GM23338 (cell line): ENCODE measurements at places on chromosomes 16 and 17. TPM values are rescaled to one million over a fixed set of nuclear protein-coding genes. Genes with fewer than 3 reads are reported as not detected.

- H3K4me3 ChIP-seq = no peak overlapping the region
- H3K36me3 ChIP-seq = no peaks in the 10 kb centered on the region
- H3K27ac ChIP-seq = no peak overlapping the region
- no peaks in the 10 kb centered on the region for H3K27me3 ChIP-seq
- DNase-seq = peak; percentile 74
- H3K4me1 ChIP-seq = no peaks in the 10 kb centered on the region
These were observed 197.3 kb upstream of the SDK2 start for GRCh38 chr17:73841431-73842060.

DNA sequence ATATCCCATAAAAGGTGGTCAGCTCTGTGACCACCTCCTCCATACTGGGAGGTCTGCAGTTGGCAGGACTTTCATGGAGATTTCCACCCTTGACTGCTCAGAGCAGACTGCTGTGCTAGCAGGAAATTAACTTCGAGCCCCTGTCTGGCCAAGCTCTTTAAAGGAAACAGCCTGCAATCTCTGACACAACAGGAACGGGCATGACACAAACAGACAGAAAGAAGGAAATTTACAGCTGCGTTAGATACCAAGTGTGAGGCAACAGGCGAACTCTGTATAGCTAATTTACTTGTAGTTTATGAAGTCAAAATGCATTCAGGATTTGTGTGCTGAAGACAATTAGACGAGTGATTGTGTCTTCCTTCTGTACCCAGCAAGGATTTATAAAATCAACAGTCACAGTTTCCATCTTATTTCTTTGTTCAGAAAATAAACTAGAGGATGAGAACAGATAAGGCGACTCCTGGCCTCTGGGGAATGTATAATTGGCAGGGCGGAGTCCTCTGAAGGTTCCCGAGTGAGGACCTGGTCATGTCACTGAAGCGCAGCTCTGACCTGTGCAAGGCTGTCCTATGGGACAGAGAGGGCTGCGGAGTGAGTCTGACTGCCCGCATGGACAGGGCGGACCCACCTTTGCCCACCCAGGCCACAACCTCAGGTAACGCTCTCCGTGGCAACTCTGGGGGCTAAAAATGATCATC, 16.1 kb downstream of the WIPI1 start:
- DNase-seq = no peak
- H3K4me1 ChIP-seq = no peaks in the 10 kb centered on the region
- H3K27me3 ChIP-seq = no peaks in the 10 kb centered on the region
- H3K27ac ChIP-seq = no peak overlapping the region
- H3K4me3 ChIP-seq = no peak overlapping the region

GRCh38 chr17:8005357-8005756, 2.9 kb downstream of the GUCY2D start:
- DNase-seq = no peak
- peaks cover 59% of the 10 kb centered on the region for H3K27me3 ChIP-seq
- no peak overlapping the region for H3K4me3 ChIP-seq
- no peak overlapping the region for H3K27ac ChIP-seq
- H3K36me3 ChIP-seq = no peaks in the 10 kb centered on the region
- peaks cover 7% of the 10 kb centered on the region; the same call in 1 of the 2 replicates for H3K4me1 ChIP-seq

DNAH3 gene
- 0.70 and 1.0 TPM in 2 replicates for polyA plus RNA-seq

AIPL1 gene
- 0.24 and 0.30 TPM in 2 replicates for polyA plus RNA-seq

DNA sequence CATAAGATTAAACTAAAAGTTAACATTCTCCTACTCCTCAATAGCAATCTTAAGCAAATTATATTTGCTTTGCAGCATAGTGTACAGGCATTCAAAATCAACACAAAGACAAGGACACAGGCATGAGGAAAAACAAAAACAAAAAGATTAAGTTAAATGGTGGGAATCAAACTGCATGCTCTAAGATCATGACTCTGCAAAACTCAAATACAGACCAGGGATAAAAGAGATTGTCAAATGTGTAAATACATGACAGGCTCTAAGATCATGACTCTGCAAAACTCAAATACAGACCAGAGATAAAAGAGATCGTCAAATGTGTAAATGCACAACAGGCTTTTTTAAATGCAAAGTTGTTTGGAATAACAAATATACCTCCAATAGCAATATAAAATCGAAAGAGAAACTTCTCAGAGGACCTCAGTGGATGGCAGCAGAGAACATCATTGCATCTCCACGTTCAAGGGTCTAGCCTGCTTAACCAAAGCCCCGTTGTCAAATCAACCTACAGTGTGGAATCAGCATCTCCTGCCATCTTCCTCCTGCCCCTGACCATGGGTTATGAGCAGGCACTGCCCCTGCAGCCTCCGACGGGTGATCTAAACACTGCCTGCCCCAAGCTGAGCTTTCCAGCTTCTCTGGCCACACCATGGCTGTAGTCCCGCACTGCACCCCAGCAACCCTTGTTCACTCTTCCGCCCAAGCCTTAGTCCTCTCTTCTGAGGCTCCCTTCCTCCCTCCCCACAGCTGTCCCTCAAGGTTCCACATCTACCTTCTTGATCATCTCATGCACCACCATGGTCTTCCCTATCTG, 446.1 kb downstream of the SOX9 start:
- no peak overlapping the region for H3K27ac ChIP-seq
- H3K4me3 ChIP-seq = no peak overlapping the region
- H3K27me3 ChIP-seq = no peaks in the 10 kb centered on the region

DNA sequence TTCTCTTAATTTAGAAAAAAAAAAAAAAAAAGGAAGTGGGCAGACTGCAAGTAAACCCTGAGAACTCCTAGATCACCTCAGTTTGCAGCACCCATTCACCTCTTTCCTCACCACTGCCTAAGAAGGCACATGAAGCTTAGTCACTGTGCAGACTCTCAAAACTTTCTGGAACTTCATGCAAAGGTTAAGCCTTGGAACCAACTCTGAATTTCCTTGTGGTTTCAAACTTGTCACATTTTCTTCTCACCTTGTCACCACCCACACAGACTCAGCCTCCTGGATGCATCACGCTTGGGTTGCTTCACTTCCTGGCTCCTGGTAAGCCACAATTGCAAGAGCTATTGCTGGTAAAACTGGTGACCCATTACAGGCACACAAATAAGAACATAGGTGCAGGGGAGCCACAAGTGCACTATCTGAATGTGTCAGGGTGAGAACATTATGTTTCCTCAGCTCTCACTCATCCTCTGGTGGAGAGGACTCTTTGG, 15.0 kb upstream of the CPD start:
- H3K4me3 ChIP-seq = no peak overlapping the region
- no peaks in the 10 kb centered on the region; the same call in 1 of the 2 replicates for H3K36me3 ChIP-seq
- no peak for DNase-seq
- H3K27me3 ChIP-seq = no peaks in the 10 kb centered on the region
- H3K27ac ChIP-seq = no peak overlapping the region

GRCh38 chr16:75928295-75928694, 202.0 kb upstream of the CPHXL start:
- H3K4me1 ChIP-seq = no peaks in the 10 kb centered on the region
- H3K27ac ChIP-seq = no peak overlapping the region
- peaks cover 100% of the 10 kb centered on the region for H3K27me3 ChIP-seq
- no peak for DNase-seq
- no peaks in the 10 kb centered on the region for H3K36me3 ChIP-seq

DNA sequence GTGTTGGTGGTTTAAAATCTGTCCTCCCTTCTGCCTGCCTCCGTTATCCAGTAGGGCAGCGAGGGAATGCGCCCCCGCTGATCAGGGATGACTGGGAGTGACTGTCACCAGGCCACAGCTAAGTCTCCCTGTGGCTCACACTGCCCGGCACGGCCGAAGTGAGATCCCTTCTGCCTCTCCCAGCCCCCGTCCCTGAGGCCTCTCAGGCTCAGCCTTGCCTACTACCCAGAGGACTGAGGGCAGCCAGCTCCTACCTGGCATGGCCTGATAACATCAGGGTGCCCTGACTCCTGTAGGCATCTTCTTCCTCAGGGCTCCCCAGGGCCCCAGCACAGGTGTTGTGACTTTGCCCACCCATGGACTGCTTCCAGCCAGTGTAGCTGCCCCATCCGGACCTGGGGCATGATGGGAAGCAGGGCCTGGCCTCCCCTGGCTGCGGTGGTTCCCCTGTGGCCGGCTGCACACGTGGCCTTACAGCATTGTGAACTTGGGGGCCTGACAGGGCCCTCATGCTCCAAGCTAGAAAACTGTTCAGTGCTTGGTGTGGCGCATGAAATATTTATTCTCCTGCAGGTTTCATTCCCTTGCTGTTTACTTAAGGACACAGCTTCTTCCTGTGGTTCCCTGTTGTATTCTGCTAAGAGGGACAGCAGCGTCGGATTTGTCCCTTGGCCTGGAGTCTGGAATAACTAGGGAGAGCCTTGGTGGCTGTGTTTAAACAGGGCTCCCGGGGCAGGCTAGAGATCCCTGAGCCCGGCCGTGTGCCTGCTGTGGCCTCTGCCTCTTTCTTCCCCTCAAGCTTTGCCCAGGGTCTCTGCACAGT, 30.0 kb downstream of the GINS2 start:
- H3K27me3 ChIP-seq = no peaks in the 10 kb centered on the region
- no peak for DNase-seq
- peak overlapping the region; percentile 76; the same call in 1 of the 2 replicates for H3K27ac ChIP-seq
- no peaks in the 10 kb centered on the region for H3K4me1 ChIP-seq
- peaks cover 20% of the 10 kb centered on the region; the same call in 1 of the 2 replicates for H3K36me3 ChIP-seq

GRCh38 chr17:43875476-43876147, 28.6 kb downstream of the CD300LG start:
- no peaks in the 10 kb centered on the region for H3K36me3 ChIP-seq
- no peak for DNase-seq
- peaks cover 8% of the 10 kb centered on the region; the same call in 1 of the 2 replicates for H3K4me1 ChIP-seq
- no peak overlapping the region for H3K27ac ChIP-seq
- H3K27me3 ChIP-seq = no peaks in the 10 kb centered on the region

KRT28 gene
- polyA plus RNA-seq = not detected in 2 replicates

DNA sequence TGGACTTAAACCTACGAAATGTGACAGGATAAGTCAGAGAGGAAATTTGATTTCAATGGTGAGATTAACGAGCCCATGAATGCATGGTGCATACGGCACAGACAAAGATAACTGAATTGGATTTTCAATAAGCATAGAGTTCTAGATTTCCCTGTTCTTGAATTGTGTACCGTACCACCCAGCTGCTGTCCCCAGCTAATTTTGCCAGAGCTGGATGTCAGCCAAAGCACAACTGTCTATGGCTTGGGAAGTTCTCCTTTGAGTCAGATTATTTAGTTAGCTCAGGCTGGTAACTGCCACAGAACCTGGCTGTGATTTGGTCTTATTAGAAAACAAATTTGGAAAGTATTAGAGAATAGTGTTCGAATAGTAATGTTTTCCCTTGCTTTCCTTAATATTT, 143.1 kb downstream of the CDH13 start:
- H3K4me3 ChIP-seq = no peak overlapping the region
- no peaks in the 10 kb centered on the region for H3K4me1 ChIP-seq
- no peak for DNase-seq
- H3K27ac ChIP-seq = no peak overlapping the region
- no peaks in the 10 kb centered on the region for H3K27me3 ChIP-seq

GRCh38 chr16:12096157-12096777, 119.7 kb downstream of the SNX29 start:
- H3K4me3 ChIP-seq = no peak overlapping the region
- no peak overlapping the region for H3K27ac ChIP-seq
- no peak for DNase-seq
- H3K36me3 ChIP-seq = no peaks in the 10 kb centered on the region

DNA sequence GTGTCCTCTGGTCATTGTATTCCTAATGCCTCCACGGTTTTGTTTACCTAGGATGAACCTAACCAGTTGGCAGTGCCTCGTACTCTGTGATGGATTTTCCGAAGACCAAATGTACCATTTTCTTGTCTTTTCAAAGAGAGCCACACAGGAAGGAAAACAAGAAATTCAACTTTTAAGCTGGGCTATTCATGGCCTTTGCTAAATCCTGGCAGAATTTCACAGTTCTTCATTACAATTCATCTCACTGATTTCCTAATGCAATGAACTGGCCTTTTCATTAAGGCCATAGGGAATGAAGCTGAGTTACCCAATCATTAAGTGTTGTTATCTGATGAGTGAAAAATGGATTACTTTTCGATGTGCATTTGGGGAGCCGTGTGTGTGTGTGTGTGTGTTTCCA, 7.9 kb upstream of the KCNJ16 start:
- H3K36me3 ChIP-seq = no peaks in the 10 kb centered on the region
- no peak for DNase-seq
- peaks cover 11% of the 10 kb centered on the region; the same call in 1 of the 2 replicates for H3K4me1 ChIP-seq
- no peak overlapping the region for H3K27ac ChIP-seq
- H3K27me3 ChIP-seq = no peaks in the 10 kb centered on the region

- no peak overlapping the region for H3K27ac ChIP-seq
- H3K27me3 ChIP-seq = peaks cover 18% of the 10 kb centered on the region
- DNase-seq = peak; percentile 65
- H3K36me3 ChIP-seq = no peaks in the 10 kb centered on the region
- peaks cover 42% of the 10 kb centered on the region for H3K4me1 ChIP-seq
These were observed 1.3 kb downstream of the AKAP1 start for GRCh38 chr17:57086069-57086930.

DNA sequence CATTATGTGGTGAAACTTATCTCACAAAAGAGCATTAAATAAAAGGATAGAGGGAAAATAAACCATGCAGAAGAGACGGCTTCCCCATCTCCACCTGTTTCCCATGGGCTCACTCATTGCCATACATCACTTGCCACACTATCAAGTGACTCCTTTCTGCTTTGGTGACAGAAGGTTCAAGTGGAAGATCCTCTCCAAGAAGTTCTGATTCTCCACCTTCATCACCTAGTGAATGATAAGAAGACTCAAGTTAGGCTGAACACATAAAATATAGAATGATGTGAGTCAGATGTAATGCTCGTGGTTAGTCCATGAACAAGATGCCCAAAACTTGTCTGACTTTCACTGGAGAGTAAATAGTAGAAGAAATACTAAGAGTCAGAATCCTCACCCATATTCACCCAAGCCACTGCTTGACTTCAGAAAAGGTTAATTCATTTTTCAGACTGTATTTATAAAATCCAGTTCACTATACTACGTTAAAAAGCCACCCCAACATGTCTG, 100.1 kb upstream of the TOB1 start:
- no peaks in the 10 kb centered on the region for H3K27me3 ChIP-seq
- no peak for DNase-seq
- peaks cover 10% of the 10 kb centered on the region; the same call in 1 of the 2 replicates for H3K36me3 ChIP-seq
- no peaks in the 10 kb centered on the region for H3K4me1 ChIP-seq
- no peak overlapping the region for H3K27ac ChIP-seq

- no peak overlapping the region for H3K4me3 ChIP-seq
- no peak overlapping the region for H3K27ac ChIP-seq
- no peaks in the 10 kb centered on the region for H3K36me3 ChIP-seq
- no peaks in the 10 kb centered on the region for H3K27me3 ChIP-seq
- no peaks in the 10 kb centered on the region for H3K4me1 ChIP-seq
These were observed 948.1 kb downstream of the KCNJ2 start for GRCh38 chr17:71117466-71117865.

C16orf96 gene
- 0.09 and 0.37 TPM in 2 replicates for polyA plus RNA-seq

DNA sequence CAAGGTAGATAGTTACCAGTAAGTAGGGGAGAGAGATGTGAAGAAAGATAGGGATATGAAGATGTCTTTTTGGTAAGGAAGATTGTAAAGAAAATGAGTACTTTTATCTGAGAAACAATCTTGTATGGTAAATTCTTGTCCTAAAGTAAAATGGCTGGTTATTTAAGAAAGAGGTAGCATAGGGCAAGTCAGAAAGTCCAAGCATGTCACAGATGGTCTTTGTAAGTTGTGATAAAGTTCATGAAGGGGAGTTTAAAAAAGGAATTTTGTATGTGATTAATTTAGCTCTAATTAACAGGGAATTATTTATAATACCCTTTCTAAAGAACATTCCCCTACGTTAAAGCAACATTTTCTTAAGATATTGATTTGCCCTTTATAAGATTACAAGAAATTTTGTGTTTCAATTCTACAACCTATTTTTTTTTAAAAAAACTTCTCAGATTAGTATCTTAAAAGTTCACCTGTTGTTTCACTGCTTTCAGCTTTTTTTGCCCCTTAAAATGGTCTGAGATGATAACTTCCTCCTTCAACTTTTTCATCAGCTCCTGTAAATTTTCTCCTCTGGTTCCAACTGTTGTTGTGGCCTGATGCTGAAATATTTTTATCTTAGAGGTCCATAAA, 16.2 kb upstream of the CPHXL start:
- H3K4me1 ChIP-seq = no peaks in the 10 kb centered on the region
- peak; percentile 70 for DNase-seq
- no peak overlapping the region for H3K4me3 ChIP-seq
- H3K27ac ChIP-seq = no peak overlapping the region
